ENCODE measurements at places on chromosomes 4 and X.

DNA sequence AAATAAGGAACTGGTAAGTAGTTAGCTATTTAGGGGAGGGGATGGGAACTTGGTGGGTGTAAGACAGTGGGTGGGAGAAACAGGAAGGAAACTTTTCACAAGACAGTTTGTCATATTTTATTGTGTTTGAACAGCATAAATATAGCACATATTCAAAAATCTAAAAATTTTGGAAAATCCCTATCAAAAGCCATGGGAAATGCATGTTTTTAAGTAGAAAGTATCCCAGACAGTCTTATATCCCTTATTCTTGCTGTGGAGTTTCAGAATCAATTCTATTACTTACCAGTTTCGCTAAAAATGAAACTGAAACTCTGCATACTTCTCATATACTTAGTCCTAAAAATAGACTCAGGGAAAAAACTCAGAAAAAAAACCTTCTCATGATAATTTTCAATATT is 22.3 kb upstream of the RASGEF1B start:
- DNase-seq = no peak

- no peak for DNase-seq
Measured at GRCh38 chr4:32672359-32672758, 1952.2 kb downstream of the PCDH7 start.

GRCh38 chr4:97587912-97588311 is 555.4 kb downstream of the STPG2 start:
- no peak for DNase-seq

DNA sequence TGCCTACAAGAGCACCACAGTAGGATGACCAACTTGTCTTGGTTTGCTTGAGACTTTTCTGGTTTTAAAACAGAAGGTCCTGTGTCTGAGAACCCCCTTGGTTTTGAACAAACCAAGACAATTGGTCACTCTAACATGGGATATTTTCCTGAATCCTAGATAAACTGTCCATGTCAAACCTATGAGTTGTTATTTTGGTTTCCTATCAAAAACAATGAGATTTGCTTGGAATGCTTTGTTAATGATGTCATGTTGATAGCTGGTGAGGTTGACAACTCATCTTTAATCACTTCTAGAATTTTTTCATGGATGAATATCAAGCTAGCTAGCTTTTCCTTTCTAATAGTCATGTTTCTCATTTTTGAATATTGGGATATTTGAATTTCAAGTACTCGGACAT is 518.3 kb upstream of the ARX start:
- no peak for DNase-seq
